D721Med (cell line): ENCODE measurements at places on chromosomes 5 and 9.

- no peak for DNase-seq
Observed at GRCh38 chr5:113875096-113875495, 361.6 kb downstream of the YTHDC2 start.

DNA sequence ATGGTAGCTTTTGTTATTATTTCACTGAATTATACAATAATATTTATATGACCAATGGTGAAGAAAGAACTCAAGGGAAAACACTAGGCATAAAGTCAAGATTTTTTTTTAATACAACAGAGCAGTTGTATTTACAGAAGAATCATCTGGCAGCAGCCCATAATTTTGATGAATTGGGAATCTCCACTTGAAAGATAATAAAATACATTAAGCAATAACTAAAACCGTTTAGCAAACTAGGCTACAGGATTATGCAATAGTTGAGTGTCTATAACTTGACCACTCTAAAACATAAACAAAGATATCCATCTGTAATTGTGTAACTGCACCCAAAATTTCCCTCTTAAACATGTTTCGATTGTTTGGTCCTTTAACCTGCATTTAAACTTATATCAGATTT lies 80.8 kb downstream of the SNCAIP start:
- no peak for DNase-seq

- no peak for DNase-seq
Observed at GRCh38 chr9:98740226-98740881, 31.6 kb upstream of the GABBR2 start.

DNA sequence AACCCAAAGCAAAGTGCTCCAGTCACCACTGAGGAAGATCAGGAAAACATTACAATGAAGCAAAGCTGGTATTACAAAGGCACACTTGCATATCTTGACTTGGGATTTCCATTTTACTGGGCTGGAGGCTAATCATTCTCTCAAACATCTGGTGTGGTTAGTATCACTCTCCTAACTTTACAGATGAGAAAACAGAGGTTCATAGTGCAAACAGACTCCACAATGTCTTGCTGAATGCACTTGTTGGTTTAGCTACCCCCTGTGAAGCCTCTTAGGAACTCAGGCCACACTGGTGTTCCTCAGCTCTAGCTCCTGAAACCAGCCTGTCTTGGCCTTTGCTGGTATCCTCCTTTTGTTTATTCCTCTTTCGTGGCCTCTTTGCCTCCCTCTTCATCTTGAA lies 29.5 kb upstream of the SMAD5 start:
- no peak for DNase-seq

GRCh38 chr5:78699552-78700153 lies 51.1 kb upstream of the LHFPL2 start:
- no peak for DNase-seq

- peak; percentile 44 for DNase-seq
Observed at GRCh38 chr9:88076286-88077070, 61.8 kb downstream of the SPATA31C2 start.

- no peak for DNase-seq
Observed at GRCh38 chr5:176559683-176560082, 10.5 kb downstream of the CDHR2 start.

GRCh38 chr9:96559339-96559943 lies 60.2 kb downstream of the CDC14B start:
- no peak for DNase-seq

DNA sequence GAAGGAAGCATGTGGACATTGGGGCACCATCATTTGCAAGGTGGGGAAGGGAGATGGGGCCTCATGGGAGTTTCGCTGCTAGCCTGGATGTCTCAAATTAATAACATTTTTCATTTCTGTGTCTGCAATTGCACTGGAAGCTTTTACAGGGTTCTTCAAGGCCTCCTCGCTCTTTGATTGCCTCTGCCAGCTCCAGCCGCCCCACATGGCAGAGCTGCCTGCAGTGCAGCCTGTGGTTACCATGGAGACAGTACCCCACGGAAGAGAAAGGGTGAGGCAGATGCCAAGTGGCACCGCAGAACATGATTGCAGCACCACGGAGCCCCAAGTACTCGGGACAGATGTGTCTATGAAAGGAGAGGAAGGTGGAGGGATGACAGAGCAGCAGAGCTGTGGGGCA lies 25.4 kb downstream of the CTNND2 start:
- DNase-seq = no peak
